ENCODE measurements at places on chromosomes 1 and 21.

- DNase-seq: peak; percentile 53
Observed at GRCh38 chr1:32336963-32337675, 1.1 kb upstream of the MARCKSL1 start.

DNA sequence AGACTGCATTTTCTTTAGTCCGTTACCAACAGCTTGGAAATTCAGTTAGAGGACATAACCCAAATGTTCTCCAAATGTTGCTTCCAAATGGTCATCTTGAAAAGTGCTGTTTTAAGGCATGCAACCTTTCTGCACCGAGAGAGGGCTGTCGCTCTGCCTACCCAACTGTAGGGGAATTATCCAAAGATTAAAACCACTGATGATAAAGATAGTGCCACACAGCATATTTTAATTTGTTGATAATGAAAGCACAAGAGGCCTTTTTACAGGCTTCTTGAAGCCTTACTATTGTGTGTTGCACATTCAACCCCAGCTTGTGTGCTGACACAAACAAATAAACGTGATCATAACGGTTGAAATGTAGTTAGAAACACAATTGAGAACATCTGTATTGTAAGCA, 121.5 kb downstream of the LMO4 start:
- no peak for DNase-seq

DNA sequence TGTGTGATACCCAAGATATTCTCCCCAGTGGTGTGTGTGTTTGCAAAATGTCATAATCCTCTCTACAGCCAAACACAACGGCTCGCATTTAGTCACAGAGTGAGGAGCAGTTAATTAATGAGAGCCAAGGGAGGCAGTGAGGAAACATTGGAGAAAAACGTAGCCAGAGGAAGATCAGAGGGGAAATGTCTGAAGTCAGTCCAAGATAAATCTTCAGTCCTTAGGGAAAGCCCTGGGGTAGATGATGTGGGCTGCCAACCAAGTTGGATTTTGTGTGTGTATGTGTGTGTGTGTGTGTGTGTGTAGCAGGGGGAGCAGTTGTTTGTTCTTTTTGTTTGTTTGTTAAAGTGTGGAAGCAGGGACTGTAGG, 201.0 kb upstream of the PTBP2 start:
- no peak for DNase-seq

- no peak for DNase-seq
Observed at GRCh38 chr1:207858281-207858680, 52.6 kb downstream of the CD34 start.

DNA sequence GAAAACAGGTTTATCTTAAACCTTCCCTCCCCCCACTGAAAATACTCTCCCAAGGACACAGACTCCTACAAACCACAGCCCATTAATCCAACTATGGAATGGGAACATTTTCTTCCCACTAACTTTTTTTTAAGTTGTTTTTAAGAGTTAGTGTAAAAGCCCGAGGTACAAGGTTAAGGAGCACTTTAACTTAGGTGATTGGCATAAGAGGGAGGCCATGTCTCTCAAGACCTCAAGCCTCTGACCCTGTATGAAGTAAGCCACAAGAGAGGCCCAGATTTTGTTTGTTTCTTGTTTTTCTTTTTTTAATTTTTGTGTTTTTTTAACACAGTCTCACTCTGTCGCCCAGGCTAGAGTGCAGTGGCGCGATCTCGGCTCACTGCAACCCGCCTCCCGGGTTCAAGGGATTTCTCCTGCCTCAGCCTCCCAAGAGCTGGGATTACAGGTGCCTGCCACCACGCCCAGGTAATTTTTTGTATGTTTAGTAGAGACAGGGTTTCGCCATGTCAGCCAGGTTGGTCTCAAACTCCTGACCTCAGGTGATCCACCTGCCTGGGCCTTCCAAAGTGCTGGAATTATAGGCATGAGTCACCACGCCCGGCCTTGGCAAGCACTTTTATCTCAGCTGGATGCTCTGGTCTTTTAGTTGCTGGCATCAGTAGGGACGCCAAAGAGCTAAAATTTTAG, 14.4 kb downstream of the ARMH1 start:
- DNase-seq: no peak

DNA sequence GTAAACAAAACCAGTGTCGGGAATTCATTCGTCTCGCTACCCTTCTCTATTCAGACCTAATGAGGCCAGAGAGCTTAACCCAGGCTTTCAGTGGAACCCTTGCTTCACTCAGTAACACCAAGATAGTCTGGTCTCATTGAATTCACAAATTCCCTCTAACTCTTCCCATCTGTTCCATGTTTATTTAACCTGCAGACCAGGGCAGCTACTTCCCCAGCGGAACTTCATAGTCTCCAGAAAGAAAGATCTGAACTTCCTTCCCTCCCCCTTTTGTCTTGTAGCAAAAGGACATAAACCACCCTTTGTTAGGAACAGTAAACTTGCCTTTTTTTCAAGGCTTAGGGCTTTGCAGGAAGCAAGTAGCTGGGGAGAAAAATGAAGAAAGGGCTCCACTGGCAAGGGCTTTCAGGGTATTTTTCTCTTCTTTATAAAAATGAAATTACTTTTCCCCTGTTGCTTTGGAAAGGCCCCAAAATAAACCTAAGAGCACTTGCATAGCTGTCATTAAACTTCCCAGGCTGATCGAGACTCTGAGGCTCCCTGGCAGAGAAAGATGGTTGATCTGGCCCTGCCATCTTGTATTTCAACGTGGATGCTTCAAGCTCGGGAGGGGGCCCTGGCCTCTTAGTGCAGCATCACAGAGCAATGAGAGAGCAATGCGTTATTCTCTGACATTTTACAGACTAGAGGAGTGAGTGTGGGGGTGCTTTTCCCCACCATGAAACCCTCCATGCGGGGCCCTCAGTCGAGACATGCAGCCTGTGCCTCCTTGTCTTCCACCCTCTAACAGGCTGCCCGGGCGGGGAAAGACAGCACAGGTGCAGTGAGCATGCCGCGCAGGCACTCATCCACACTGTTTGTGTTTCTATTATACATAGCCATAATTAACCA, 30.0 kb downstream of the MIS18A start:
- DNase-seq: no peak

DNA sequence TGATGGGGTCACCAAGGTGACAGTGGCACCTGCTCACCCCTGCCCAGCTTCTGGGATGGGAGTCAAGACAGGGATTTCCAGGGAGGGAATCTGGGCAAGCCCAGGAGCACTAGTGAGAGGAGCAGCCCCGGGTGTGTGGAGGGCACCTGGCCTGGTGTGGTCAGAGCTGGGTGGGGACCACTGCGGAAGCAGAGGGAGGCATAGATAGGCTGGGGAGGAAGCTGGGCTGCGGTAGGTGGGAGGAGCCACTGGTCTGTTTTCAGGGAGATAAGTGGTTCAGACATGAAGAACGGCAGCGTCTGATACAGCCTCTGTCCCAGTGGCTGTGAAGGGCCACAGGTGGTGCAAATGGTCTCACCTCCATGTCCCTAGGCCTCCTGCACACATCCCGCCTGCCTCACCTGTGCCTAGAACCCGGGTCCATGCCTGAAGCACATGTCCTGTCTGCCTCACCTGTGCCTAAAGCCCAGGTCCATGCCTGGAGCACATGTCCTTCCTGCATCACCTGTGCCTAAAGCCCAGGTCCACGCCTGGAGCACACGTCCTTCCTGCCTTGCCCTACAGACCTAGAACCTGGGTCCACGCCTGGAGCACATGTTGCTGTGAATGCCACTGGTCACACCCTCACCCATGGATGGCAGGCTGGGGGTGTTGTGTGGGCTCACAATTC, 325.9 kb upstream of the AJAP1 start:
- no peak for DNase-seq

DNA sequence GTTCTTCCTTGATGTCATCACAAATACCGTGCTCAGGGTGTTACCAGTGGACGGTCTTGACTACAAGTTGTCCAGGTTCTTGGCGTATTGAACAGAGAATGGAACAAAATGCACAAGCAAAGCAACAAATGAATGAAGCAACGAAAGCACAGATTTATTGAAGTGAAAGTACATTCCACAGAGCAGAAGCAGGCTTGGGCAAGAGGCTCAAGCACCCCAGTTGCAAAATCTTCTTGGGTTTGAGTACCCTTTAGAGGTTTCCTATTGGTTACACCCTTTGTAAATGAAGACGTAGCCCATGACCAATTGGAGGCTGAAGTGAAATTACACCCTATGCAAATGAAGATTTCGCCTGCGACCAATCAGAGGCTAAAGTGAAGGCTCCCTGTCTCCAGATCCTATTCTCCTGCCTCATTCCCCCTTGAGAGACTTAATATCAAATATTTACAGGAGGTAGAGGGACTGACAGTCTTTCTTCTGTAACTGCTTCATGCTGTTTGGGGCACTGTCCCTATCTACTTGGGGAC, 38.3 kb downstream of the YY1AP1 start:
- DNase-seq: no peak

- DNase-seq: no peak
Observed at GRCh38 chr1:205444931-205445645, 10.8 kb downstream of the BLACAT1 start.

Data from activated CD8-positive, alpha-beta memory T cell treated with anti-CD3 and anti-CD28 coated beads, Interleukin-2, amount 50 U/mL, for 4 hours (primary cell).